Substantia nigra (tissue), 51 donors: ENCODE measurements at places on chromosomes 7 and 10.

- DNase-seq = no peak
These were observed 64.7 kb downstream of the LRGUK start for GRCh38 chr7:134191876-134192275.

- DNase-seq = no peak
These were observed 888.7 kb upstream of the ZWINT start for GRCh38 chr10:57249615-57250281.

DNA sequence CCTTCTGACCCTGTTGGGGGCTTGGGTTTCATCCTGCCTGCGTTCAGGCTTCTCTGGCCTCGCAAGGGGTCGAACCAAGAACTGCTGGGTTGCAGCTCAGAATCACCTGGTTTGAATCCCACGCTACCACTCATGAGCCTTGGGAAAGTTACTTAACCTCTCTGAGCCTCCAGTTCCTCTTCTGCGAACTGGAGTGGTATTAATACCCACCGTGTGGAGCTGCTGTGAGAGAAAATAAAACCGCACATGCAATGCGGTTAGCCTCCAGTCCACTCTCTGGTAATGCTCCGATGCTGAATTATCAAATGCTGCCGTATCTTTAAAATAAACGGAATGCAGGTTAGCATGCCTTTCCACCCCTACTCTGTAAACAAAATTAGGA, 171.9 kb downstream of the ARHGAP12 start:
- DNase-seq = no peak

- DNase-seq = no peak
These were observed 196.7 kb downstream of the VTI1A start for GRCh38 chr10:112643600-112644264.

- DNase-seq = no peak
These were observed 89.4 kb downstream of the C10orf90 start for GRCh38 chr10:126580873-126581647.

- no peak for DNase-seq
These were observed 818.6 kb downstream of the GRID1 start for GRCh38 chr10:85548034-85548433.

DNA sequence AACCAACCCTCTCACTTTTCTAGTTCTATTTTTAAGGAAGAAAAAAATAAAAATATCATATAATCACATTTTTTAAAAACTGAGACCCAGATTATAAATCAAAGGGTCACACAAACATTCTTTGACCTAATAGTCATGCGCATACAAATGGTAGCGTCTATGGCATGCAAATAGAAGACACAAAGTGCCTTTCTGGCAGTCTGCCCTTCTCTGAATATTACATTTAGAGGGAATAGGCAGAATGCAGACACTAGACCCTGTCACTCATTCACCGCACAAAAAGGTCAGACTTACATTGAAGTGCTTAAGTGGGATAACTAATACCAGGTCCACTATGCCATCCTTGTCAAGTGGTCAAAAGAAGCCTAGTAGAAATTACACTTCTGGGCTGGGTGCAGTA, 26.5 kb upstream of the FHIP2A start:
- no peak for DNase-seq

GRCh38 chr7:6232116-6232515, 40.3 kb downstream of the CYTH3 start:
- DNase-seq = no peak

DNA sequence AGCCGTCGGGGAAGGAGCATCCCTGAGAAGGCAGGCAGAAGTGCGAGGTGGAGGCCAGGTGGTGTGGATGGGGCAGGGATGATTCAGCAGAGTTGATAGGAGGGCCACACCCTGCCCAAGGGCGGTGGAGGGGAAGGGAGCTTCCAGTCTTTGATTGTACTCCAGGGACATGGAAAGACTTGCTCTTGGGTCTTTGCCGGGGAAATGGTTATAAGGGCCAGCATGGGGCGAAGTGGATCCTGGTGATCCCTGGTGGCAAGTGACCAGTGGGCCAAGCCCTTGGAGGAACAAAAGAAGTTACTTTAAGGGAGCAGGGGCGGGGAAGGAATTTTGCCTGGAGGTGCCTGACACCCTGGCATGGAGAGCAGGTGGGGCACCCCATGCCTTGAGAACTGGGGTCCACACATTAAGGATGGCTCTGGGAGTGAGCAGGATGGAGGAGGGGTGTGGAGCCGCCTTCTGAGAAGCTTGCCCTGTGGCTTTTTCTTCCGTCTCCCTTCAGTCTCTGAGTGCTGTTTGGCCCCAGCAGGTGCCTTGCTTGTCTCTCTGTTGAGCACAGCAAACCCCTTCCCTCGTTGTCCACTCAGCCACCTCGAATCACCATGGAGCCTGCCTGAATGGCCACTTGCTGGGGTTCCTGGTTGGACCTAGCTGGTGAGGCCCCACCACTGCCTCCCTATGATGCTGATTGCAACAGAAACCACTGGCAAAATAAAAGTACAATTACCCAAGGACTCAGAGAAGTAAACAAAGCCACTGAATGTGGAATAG, 83.9 kb downstream of the RAMP3 start:
- DNase-seq = no peak

DNA sequence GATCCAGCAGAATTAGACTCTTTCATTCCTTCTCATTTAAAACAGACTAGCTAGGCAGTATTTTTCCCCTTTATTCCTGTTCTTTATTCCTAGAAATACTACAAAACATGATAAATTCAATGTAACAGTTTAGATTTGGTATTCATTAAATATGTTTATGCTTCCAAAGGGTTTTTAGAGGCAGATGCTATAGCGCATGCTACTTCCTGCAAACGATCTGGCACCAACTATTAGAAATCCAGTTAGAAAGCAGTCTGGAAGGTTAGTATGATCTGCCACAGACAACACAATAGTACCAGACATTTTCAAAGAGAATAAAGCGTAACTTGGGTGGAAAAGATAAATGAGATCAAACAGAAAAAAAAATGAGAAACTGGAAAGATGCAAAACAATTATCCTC, 63.5 kb upstream of the PTN start:
- DNase-seq = no peak
